ENCODE measurements at places on chromosomes 1 and 21.

- no peak for DNase-seq
Measured at GRCh38 chr1:39426346-39426745, 65.1 kb upstream of the BMP8A start.

GRCh38 chr1:40199126-40199525, 37.9 kb downstream of the RLF start:
- DNase-seq = no peak

GRCh38 chr1:94284476-94284875, 47.1 kb upstream of the ARHGAP29 start:
- DNase-seq = no peak

GRCh38 chr1:224430511-224431113, 4.0 kb downstream of the WDR26 start:
- peak; percentile 18 for DNase-seq

DNA sequence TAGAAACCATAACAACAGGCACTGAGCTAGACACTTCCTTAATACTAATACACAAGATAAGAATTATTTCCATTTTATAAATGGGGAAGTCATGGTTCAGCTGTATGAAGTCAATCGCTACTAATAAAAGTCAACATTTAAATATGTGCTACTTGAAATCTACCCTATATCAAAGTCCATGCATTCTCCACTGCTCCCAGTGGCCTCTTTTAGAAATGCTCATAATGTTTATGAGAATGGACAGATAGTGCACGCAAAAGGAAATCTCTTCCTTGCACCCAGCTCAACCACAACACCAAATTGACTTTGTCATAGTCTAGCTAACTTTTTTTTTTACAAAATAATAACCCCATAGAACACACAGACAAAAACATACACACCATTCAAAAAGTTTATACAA, 281.7 kb upstream of the CXADR start:
- DNase-seq = no peak

GRCh38 chr1:8077602-8078001, 51.5 kb upstream of the ERRFI1 start:
- DNase-seq = no peak
